ENCODE measurements at places on chromosomes 2 and 18.
A peak's percentile ranks its signal among the peaks of the same experiment; 100 is the strongest.

GRCh38 chr2:102268510-102269199 lies 42.7 kb upstream of the IL1RL1 start:
- DNase-seq = no peak

GRCh38 chr18:40088130-40088529 lies 1866.9 kb upstream of the PIK3C3 start:
- DNase-seq = no peak

- DNase-seq = no peak
Observed at GRCh38 chr18:43501099-43501498, 223.8 kb upstream of the SYT4 start.

DNA sequence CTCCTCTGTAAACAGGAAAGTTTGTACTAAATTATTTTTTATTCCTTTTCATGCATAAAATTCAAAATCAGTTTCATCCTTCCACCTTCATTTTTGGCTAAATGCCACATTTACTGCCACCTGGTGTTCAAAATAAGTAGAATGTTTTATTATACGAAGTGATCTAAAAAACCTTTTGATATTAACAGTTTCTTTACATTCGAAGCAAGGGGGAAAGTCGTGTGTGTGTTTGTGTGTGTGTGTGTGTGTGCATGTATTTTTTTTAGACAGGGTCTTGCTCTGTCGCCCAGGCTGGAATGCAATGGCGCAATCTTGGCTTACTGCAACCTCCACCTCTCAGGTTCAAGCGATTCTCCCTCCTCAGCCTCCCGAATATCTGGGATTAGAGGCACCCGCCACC lies 9.0 kb upstream of the SCN9A start:
- no peak for DNase-seq

DNA sequence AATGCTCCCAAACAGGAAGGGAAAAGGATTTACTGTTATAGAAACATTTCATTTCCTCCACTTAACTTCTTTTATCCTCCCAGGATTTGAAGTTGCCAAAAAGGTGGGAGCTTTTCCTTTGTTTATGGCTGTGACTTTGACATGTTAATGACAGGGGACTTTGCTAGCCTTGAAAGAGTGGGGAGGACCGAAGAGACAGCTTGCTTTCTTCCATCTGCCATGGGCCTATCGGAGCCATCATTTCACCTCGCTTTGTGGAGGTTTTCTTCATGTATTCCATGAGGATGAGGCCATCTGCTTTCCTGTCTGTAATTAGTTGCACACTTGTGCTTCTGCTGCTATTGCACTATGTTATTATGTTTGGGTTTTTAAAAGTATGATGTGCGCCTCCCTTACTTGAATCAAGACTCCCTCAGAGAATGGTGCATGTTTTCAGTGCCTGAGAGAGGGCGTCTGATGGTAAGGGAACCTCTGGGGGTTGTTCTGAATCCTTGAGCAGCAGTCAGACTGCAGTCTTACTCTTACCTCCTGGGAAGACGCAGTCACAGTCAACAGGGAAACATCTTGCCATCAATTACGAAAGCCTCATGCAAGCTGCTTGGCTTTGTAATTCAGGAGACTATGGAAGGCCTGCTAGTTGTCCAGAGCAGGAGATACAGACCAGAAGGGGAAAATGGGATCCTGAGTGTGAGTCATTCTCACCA lies 173.3 kb upstream of the MGAT5 start:
- no peak for DNase-seq

DNA sequence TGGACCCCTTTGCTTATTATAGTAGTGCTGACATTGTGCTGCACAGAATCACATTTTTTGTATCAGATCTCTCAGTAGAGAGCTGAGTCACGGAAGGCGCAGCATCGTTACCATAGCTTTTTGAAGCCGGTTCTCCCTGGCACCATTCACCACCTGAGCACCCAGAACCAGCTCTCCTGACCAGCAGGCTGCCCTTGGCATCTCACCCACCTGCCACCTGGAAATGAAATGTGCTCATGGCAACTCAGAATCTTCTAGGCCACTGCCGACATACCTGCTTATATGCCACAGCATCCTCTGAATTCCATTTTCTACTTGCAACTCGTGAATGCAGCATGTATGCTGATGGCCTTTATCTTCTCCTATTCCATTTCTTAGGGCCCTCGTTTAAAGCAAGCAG lies 62.7 kb downstream of the COA5 start:
- DNase-seq = no peak

GRCh38 chr2:126886211-126886915 lies 12.3 kb upstream of the TEX51 start:
- DNase-seq = peak; percentile 52

GRCh38 chr2:68825866-68826265 lies 45.3 kb downstream of the BMP10 start:
- no peak for DNase-seq

GRCh38 chr2:191177751-191178736 lies 27.2 kb upstream of the STAT4 start:
- no peak for DNase-seq

- DNase-seq = peak; percentile 35
Observed at GRCh38 chr18:36381075-36381474, 83.6 kb downstream of the FHOD3 start.

GRCh38 chr18:35697869-35698268 lies 116.3 kb downstream of the GALNT1 start:
- DNase-seq = no peak

GRCh38 chr2:64716569-64716968 lies 62.9 kb upstream of the SERTAD2 start:
- DNase-seq = no peak

DNA sequence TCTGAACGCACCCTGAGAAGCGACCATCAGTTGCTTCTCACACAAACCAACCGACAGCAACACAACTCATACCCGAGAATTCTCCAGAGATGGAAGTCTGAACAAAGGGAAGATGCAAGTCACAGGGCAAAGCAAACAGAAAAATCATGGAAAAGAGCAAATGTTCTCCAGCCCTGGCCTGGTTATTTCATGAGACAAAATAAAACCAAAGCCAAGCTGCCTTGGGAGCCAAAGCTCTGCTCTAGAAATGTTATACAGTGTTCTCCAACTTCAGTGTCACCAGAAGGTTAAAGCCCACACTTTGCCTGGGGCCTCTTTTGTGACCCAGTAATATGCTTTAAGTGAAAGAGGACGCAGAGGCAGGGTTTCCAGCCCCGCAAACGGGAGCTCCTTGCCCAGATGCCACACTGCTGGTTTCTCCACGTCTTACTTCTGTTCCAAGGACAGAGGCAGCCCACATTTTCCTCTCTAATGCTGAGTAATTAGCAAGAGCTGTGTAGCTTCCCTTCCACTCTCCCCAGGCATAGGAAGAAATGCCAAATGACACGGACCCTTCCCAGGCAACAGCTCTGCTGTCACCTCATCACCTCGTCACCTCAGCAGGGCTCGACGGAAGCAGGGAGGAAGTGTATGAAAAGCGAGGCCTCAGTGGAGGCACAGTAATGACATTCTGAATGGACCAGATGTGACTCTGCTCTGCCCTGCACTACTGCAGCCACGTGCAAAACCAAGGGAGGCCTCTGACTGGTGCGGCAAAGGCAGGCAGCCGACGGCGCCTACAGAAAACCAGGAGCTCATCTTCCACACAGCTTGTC lies 64.7 kb downstream of the FBXO15 start:
- no peak for DNase-seq

DNA sequence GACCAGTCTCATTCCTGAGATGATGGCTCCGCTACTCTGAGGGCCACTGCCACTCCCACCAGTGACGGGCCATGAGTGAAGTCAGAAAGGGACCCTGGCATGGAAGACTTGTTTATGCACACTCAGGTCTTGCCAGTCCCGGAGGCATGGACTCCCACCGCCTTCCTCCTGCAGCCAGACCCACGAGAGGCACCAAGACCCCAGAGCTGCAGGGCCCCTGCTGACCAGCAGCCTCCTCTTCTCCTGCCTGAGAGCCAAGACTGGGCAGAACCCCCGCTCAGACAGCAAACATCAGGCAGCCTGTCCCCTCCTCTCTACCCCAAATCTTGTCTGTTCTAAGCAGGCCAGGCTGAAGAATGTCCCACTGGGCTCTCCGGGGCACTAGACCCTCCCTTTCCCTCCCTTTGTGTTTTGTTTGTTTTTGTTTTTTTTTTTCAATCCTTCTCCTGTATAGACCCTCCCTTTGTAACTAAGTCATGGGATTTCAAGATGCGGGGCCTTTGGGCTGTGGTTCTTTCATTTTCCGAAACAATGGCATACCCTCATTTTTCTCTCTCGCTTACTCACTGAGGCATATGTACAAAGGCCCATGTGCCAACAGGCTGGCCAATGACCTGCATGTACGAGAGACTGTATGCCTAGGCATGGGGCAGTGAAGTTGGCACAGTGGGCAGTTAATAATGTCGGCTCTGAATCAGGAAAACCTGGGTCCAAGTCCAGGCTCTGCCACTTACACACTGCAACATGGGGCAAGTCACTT lies 24.3 kb upstream of the MAPRE3 start:
- DNase-seq = no peak

DNA sequence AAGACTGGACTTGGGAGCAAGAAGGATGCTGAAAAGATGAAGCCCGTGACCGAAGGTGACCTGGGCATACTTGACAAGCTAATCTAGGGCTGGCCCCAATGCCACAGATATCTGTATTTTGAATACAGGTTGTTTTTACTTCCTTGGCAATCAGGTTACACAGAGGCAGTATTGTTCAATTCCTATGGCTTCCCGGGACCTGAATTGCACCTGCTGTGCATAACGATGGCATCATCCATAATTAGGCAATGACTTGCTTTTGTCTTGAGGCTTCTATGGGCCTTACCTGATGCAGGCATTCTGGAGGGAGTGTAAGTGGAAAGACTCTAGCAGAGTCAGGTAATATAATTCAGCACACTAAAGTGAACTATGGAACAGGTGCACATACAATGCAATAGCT lies 60.6 kb upstream of the CUL3 start:
- no peak for DNase-seq

GRCh38 chr2:70833246-70833645 lies 2.4 kb downstream of the CD207 start:
- no peak for DNase-seq

GRCh38 chr2:208820014-208820688 lies 413.6 kb downstream of the PTH2R start:
- no peak for DNase-seq

DNA sequence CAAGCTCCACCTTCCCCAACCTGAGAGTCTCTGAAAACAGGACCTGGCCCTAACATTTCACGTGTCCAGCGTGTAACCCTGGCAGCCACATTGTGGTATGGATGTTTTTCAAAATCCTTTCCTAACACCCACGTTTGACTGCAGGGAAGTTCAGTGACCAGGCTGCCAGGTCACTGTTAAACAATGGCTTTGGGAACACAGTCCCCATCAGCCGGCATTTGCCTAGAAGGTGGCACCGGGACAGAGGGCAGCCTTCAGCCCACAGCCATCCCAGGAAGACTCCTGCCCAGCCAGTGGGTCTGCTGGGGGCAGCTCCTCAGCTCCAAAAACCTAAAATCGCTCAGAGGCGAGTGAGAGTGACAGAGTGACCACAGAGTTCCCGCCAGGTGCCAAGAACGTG lies 140.2 kb downstream of the SH3BP4 start:
- DNase-seq = no peak

DNA sequence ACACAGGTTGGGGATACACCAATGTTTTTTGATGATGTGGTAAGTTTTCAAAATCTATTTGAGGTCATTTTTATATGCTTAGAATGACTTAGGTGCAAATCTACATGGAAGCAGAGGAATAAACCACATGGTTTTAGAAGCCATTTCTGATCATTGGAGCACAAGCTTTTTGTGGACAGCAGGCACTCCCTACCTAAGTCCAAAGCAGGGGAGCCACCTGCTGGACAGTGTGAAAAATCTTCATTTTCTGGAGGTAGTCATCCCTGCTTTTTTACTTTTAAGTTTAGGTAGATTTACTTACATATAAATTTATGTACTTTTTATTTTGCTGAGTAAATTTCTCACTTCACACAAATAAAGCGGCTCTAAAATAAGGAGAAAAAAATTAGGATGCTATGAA lies 323.2 kb downstream of the PLCL1 start:
- DNase-seq = no peak

- DNase-seq = no peak
Observed at GRCh38 chr2:98564541-98565132, 43.7 kb downstream of the COA5 start.

DNA sequence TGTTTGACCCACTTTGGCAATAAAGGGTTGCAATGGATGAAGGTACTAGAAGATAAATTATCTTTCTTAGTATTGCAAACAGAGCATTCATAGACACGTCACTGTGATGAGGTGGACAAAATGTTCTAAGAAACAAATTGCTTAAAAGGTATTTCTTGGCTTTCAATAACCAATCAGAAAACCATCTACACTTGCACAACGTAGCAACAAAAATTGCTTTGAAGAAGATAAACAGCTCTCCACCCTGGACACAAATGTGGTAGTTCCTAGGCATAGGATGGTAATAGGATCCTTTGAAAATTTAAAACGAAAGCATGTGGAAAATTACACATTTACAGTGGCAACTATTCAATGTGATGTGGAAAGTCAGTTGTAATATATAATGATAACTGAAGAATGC lies 439.9 kb upstream of the ETAA1 start:
- DNase-seq = no peak

- DNase-seq = no peak
Observed at GRCh38 chr2:97708048-97708380, 5.4 kb upstream of the ZAP70 start.

All from anterior cingulate cortex (tissue), 58 donors.